ENCODE measurements at places on chromosomes 1 and 21. TPM values are rescaled to one million over a fixed set of nuclear protein-coding genes. Genes with fewer than 3 reads are reported as not detected.

DNA sequence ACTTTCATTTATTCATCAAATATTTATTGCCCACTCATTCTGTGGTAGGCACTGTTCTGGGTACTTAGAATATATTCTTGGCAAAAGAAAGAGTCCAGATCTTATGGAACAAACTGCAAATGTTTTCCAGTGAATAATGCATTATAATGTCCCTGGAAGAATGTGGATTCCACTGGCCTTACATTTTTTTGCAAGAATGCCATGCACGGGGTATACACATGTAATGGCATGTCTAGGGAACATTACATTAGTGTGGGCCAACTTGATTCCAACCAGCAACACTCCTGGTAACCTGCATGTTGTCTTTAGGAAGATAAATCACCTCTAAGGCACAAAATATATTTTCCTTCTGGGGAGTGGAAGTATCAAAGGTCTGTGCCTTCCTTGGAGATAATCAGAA, 33.0 kb upstream of the IFI44L start:
- DNase-seq, result no peak

GRCh38 chr1:230276401-230276800, 149.7 kb downstream of the PGBD5 start:
- DNase-seq, result peak; percentile 4

DNA sequence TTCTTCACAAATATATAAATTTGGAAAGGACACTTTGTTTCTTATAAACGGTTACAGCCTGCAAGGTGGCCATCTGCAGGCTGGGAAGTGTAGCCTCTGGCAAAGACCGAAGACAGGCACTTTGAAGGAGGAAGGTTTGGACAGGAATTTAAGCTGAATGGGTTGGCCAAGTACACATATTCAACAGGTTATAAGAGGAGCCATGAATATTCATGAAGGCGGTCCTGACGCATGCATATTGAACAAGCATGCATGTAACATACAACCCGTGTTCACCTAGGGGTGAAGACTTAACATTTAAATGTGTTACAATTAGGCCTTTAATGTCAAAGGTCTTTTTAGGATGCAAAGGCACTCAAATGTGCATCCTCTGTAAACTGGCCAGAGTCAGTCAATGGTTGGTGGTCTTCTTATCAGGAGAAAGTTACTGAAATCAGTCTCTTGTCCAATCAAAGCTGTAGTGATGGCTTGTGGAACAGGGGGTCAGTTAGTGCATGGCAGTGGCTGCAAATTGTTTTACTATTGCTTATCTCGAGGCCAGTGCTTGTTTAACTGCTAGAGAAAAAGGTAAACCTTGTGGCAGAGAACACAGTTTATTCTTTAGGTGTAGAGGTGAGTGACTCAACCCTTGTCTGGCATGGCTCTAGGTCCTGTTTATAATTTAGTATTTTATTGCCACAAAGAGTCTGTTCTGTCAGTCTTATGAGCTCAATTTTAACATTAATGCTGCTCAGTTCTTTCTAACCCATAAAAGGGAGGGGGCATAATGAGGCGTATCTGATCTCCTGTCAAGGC, 70.3 kb upstream of the F3 start:
- DNase-seq, result no peak

DNA sequence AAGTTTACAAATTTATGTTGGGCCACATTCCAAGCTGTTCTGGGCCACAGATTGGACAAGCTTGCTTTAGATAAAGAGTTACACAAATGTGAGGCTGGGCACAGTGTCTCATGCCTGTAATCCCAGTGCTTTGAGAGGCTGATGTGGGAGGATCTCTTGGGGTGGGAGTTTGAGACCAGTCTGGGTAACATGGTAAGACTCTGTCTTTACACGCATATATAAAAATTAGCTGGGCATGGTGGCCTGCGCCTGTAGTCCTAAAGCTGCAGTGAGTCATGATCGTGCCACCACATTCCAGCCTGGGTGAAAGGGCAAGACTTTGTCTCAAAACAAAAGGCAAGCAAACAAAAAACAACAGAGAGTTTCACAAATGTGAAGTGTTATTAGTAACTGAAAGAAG, 5.9 kb upstream of the VCAM1 start:
- no peak for DNase-seq

DNA sequence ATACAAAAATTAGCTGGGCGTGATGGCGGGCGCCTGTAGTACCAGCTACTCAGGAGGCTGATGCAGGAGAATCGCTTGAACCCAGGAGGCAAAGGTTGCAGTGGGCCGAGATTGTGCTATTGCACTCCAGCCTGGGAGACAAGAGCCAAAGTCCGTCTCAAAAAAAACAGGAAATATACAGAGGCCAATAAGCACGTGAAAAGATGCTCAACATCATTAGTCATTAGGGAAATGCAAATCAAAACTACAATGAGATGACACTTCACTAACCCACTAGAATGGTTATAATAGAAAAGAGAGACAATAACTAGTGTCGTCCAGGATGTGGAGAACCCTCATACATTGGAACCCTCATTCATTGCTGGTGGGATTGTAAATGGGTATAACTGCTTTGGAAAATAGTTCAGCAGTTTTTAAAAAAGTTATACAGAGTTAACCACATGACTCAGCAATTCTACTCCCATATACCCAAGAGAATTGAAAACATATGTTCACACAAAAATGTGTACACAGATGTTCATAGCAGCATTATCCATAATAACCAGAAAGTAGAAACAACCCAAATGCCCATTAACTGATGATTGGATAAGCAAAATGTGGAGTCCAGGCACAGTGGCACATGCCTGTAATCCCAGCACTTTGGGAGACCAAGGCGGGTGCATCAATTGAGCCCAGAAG, 6.4 kb upstream of the E2F2 start:
- DNase-seq, result no peak

GRCh38 chr1:68180441-68181164, 51.7 kb downstream of the WLS start:
- DNase-seq, result no peak

Gene OR2T11
- not detected for total RNA-seq

Measured in activated CD4-positive, alpha-beta memory T cell treated with anti-CD3 and anti-CD28 coated beads for 36 hours (primary cell).